ENCODE measurements at places on chromosomes 6 and 20. TPM values are rescaled to one million over a fixed set of nuclear protein-coding genes. Genes with fewer than 3 reads are reported as not detected.

GRCh38 chr6:129321303-129321702 lies 388.7 kb downstream of the ARHGAP18 start:
- DNase-seq: no peak

GRCh38 chr6:41051873-41052272 lies 1.1 kb upstream of the APOBEC2 start:
- DNase-seq: no peak

GRCh38 chr6:111553580-111553979 lies 52.1 kb downstream of the TRAF3IP2 start:
- DNase-seq: no peak

DNA sequence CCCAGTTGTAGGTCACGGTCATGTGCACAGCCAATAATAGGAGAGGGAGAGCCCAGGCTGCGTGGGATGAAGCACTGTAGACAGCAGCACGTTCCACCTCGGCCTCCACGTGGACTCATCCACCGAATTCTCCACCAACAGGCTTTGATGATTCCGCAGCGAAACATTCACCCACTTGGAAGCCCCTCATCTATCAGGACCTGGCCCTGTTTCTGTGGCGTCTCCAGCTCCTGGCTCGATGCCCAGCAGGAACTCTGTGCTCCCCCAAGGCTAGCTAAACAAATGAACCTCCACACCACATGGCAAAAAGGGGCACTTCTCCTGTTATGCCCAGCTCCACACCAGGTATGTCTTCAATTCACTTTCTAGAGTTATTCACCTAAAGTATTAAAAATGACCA lies 237.9 kb upstream of the PDE10A start:
- DNase-seq: no peak

GRCh38 chr20:23212464-23212995 lies 126.4 kb upstream of the CD93 start:
- no peak for DNase-seq

DNA sequence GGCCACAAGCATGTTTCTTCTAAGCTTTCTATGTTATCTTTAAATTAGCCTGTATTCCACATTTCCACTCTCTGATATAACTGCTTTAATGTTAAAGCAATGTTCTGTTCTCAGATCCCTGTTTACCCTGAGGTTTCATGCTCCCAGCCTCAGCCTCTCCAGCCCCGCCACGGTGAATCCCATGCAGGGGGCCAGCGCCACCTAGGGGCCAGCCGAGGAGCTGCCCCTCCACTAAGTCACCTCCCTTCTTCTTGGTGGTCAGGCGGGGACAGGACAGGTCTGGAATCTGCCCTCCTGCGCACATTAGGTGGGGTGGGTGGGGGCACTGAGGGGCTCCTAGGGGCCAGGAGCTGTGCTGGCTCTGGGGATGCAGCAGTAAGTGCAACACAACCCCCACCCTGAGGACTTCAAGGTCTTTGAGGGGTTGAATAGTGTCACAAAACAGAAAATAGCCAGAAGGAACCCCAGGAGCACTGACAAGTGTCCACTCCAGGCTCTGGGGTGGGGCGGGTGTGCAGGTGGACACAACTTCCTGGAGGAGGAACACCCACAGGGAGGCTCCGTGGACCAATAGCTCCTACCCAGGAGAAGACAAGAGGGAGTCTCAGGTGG lies 61.6 kb downstream of the RAB44 start:
- DNase-seq: no peak

- DNase-seq: no peak
These were observed 987 bp downstream of the ADISSP start for GRCh38 chr20:3766422-3767109.

DNA sequence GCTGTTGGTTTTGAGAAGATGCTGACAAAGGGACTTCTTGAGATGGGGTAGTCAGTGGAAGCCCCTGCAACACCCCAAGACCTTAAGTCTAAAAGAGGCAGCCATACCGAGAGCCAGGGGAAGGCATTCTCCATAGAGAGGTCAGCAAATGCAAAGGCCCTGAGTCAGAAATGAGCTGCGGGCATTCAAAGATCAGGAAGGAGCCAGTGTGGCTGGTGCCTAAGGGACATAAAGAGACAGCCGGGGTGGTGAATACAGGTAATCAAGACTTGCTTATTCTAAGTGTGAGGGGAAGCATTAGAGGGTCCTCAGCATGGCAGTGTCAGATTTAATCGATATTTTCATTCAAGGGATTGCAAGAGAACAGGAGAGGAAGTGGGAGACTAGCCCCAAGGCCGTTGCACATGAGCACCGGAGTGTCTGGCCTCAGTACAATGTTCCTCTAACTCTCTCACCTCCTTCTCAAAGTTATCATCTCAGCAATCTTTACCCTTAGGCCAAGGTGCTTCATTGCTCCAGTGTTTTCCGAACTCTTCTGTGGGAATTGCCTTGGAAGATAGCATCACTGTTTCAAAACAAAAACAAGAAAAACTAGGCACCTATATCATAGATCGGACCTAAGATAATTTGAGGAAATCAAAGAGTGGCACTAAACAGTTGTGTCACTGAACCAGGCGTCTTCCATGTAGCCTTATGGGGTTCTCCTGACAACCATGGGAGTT lies 173.2 kb downstream of the DOK5 start:
- no peak for DNase-seq

DNA sequence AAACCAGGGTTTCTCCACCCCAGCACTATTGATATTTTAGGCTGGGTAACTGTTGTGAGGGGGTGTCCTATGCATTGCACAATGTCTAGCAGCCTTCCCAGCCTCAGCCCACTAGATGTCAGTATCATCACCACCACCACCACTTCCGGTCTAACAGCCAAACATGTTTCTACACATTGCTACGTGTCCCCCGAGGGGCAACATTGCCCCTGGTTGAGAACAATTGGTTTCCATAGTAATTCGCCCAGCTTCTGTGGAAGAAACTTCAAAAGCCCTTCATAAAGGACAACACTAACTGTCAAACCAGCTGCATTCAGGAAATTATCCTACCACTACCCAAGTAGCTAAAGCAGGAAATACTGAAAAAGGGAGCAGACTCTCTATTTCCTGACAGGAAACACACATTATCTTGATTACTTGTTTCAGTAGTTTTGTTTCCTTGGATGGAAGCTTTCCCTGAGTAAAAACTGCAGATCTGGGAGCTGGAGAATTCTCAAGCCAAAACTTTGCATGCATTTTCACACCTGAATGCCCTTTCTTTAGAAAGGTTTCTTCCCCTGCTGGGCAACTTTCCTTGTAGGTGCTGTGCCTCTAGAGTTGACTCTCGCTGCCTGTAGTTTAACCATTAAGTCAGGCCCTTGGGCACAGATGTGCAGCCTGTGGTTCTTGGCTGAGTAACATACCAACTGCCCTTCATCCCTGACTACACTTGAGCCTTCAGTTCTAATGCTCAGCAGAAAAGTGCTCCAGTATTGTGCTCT lies 23.6 kb downstream of the PKHD1 start:
- peak; percentile 67 for DNase-seq

DNA sequence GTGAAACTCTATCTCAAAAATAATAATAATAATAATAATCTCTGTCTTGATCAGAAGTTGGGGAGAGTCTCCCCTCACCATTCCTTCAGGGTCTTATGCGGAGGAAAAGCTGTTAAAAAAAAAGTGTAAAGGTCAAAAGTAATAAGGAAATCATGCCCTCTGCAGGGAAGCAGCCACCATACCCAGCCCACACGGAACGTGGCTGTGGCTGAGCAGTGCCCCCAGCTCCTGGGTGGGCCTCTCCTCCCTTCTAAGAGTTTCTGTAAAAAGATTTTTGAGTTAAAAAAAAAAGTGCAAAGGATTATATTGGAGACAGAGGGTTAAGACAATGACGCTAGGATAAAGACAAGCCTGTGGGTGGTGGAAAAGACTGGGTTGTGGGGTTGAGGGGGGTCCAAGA lies 29.3 kb upstream of the ITCH start:
- DNase-seq: no peak

DNA sequence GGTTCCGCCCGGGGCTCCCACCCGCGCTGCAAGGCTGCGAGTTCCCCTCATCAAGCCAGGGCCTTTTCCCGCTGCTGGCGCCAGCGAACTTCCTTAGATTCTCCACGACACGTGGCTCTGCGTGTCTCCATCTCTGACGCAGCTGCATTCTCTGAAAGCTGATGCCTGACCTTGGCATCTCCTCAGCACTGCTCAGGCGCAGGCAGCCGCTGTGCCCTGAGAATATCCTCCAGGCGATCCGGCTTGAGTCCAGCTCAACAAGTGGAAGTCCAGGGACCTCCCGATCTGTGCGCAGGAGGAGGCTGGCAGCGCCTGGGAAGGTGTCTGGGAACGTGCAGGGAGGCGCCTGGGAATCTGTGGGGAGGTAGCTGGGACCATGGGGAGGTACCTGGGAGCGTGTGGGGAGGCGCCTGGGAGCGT lies 171.2 kb upstream of the THBS2 start:
- no peak for DNase-seq

- peak; percentile 88 for DNase-seq
These were observed 65.2 kb downstream of the EDN1 start for GRCh38 chr6:12355354-12355753.

DNA sequence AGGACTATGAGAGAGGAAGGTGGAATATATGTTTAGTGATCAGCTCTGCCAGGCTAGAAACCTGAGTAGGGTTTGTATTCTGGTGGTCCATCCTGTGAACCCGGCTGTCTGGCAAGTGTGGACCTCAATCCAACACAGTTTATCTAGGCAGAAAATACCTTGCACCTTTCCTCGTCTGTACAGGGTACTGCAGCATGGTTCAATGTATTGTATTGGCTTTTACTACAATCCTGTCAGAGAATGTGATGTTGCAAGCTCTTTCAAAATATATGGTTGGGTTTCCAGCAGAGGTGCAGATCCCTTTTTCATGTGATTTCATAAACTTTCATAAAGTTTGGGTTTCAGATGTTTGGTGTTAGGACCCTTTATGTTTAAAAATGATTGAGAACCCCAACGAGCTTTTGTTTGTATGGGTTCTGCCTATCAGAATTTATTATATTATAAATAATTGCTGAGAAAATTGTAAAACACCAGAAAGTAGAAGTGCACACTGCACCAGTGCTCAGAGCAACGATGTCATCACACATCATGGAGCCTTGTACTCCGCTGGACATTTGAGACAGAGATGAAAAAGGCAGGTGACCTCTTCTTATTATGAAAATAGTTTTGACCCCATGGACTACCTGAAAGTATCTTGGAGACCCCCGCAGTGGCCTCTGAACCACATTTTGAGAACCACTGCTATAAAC lies 106.6 kb downstream of the RTN4IP1 start:
- DNase-seq: no peak

- no peak for DNase-seq
These were observed 280.6 kb downstream of the SLC35F1 start for GRCh38 chr6:118187568-118188164.

DNA sequence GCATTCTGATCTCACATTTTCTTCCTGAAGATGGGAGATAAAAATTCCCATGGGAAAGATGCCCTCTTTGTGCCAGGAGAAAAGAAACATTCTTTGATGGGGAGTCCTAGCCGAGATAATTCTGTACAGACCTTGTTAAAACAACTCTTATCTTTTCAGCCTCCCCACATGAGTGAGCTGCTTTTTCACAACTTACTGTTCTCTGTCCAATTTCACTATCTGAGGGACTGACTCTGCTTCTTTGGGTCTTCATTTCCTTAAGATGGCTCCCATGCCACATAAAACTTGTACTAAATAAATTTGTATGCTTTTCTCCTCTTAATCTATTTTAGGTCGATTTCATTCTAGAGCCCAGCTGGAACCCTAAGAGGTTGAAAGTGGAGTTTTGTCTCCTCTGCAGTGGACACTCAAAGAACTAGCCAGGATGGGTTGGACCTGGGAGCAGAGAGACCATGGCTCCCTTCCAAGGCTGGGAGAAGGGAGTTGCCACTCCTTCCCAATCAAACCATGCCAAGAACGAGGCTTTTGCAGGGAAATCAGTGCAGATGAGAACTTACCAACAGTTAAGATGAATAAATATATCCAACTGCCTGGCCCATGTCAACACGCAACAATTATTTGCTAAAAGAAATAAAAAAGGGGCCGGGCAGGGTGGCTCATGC lies 285.8 kb upstream of the SULF2 start:
- DNase-seq: no peak

DNA sequence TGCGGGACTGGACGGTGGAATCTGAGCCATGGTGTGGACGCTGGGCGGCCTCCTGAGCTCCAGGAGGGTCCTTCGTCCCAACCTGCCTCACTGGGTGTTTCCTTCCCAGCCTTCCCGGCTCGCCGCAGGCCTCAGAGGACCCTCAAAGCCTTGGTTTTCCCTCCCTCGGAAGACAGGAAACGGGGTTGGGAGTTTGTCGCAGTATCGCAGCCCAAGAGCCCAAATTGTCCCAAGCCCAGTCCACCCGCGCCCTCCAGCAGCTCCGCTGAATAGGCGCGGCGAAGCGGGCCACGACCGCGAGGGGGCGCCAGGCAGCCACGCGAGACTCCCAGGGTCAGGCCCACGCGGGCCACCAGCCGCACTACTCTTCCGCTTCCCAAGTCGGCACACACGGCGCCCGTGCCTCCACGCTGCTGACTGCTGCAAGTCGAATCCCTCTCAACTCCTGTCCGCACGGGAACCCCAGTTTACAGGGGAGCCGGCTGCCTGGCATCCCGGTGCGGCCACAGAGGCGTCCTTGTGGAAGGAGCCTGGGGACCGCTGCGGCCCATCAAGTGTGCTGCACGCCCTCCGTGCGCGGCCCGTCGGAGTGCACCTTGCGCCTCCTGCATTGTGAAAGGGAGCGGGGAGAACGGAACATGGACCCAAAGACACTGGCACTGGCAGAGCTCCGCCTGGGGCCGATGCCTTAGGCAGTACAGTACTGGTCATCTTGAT lies 40.4 kb upstream of the HMGA1 start:
- no peak for DNase-seq

DNA sequence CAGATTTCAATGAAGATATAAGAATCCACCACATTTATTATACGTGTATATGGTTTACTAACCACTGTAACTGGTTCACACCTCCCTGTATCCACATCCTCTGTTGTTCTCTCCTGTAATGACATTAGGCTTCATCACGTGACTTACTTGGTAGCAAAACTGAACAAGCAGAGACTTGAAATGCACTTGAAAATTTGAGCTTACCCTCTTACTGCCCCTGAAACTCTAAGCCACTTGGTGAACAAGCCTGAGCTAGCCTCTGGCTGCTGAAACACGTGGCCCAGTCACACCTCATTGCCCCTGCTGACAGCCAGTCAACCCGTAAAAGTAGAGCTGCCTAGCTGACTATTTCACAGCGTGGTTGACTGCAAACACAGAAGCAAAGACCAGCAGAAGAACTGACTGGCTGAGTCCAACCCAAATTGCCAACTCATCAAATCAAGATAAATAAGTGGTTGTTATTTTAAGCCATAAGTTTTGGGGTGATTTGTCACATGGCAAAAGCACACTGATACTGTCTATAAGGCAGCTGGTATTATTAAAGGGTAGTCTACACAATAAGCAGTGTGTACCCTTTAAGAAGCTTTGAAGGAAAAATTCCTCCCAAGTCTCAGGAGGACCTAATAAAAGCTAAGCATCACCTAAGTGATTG lies 109.0 kb downstream of the RALGAPA2 start:
- DNase-seq: peak; percentile 97

- DNase-seq: no peak
These were observed 47.6 kb upstream of the SMIM8 start for GRCh38 chr6:87274660-87275274.

Gene TXLNB
- not detected for polyA plus RNA-seq

Gene OGFRL1
- polyA plus RNA-seq: 3.6 TPM

Gene CST7
- not detected for polyA plus RNA-seq

Gene FLRT3
- polyA plus RNA-seq: 12.9 TPM

Gene SLC24A3
- 0.15 TPM for polyA plus RNA-seq

Gene OR12D3
- not detected for polyA plus RNA-seq

Gene HLA-DMA
- polyA plus RNA-seq: 1.8 TPM

Gene SCRT2
- polyA plus RNA-seq: not detected

Gene RIPPLY2
- 2.2 TPM for polyA plus RNA-seq

Gene MATN4
- polyA plus RNA-seq: 0.02 TPM

Gene HLA-DRB1
- polyA plus RNA-seq: 0.03 TPM

Gene GGT7
- polyA plus RNA-seq: 8.5 TPM

Gene ZNF341
- polyA plus RNA-seq: 2.8 TPM

Gene LY6G6C
- 0.28 TPM for polyA plus RNA-seq
